ENCODE measurements at places on chromosomes 1 and 21.

- DNase-seq, result no peak
These were observed 668.7 kb downstream of the MRPL39 start for GRCh38 chr21:24938573-24938972.

DNA sequence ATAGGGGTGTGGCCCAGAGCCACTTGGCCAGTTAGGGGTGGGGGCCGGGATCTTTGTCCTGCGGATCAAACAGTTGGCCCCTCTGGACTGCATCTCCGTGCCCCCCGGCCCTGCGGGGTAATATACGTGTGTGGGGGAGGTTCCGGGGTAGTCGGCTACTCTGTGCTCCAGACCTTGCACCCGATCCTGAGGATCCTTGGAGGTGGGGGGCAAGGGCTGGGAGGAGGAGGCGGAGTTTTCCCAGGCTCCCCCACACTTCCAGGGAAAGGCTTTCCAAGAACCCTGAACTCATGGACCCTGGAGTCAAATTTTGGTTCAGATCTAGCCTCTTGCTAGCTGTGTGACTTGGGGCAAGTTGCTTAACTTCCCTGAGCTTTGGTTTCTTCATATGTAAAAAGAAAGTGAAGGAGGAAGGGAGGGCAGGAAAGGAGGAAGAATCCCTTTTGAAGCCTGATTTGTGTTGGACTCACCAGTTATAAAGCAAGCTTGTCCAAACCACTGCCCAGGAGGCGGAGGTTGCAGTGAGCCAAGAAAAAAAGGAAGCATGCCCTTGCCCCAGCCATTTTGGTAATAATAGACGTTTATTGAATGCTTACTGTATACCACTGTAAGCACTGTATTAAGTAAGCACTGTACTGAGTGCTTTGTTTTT is 686 bp downstream of the MIIP start:
- DNase-seq, result no peak

DNA sequence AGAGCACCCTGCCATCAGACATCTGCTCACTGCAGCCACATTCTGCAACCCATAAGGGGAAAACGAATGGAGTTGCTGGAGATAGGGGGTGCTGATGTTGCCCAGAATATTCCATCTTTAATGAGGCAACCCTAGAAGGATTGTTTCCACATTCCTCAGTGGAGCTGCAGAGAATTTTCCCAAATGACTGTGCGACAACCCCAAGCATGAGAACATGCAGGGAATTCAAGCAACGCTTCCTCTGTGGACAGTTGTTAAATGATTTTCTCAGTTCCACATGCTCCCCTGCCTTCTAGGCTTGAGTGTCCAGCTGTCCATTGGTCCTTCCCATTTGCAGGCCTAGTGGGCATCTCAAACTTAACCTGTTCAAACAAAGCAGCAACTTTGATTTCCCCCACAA is 20.5 kb upstream of the UBL4B start:
- DNase-seq, result no peak

GRCh38 chr1:85570446-85571180 is 9.9 kb upstream of the CCN1 start:
- DNase-seq, result peak; percentile 9

GRCh38 chr1:28097100-28097472 is 8.7 kb upstream of the EYA3 start:
- DNase-seq, result no peak

DNA sequence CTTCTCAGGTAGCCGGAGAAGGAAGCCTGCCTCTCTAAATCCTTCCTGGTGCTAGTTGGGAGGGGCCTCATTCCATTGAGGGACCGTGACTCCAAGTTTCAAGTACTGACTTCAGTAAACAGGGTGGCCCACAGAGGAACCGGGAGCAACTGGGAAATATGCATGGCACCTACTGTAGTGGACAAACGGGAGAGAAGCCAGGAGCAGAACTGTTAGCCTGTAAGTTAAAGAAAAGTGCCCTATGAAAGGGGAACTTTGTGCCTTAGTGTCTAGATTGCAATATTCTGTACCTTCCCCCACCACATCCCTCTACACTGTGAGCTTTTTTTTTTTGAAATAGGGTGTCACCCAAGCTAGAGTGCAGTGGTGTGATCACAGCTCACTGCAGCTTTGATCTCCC is 33.2 kb upstream of the KANK4 start:
- no peak for DNase-seq

GRCh38 chr1:29946057-29946456 is 709.7 kb downstream of the PTPRU start:
- no peak for DNase-seq

DNA sequence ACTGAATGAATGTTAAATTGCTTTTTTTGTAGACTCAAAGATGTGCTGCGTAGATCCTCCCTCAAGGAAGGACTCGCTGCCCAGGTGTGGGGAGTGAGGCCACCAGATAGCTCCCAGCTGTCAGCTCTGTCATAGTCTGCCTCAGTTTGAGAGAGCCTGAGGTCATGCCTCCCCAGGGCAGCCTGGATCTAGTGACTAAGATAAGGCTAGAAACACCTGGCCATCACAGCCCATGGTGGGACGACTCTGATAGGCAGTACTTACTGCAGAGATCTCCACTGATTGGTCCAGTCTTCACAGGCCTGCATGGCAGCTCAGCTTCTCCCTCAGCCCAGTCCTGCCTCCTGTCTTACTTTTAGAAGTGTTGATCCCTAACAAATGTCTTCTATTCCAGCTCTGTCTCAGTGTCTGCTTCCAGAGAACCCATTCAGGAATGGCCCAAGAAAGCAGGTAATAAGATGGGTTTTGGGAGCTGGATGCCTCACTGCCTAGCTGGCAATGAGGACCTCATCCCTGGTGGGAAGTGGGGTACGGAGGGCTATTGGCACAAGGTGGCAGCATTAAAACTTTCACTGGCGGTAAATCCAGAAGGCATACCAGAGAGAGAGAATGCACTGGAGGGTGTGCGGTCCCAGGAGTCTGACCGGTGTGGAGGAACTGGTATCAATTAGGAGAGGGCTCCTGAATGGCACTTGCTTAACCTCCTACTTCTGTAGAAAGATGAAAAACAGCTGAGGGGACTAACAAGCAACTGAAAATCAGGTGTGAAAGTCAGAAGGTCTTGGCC is 55.3 kb upstream of the GPR37L1 start:
- DNase-seq, result no peak

DNA sequence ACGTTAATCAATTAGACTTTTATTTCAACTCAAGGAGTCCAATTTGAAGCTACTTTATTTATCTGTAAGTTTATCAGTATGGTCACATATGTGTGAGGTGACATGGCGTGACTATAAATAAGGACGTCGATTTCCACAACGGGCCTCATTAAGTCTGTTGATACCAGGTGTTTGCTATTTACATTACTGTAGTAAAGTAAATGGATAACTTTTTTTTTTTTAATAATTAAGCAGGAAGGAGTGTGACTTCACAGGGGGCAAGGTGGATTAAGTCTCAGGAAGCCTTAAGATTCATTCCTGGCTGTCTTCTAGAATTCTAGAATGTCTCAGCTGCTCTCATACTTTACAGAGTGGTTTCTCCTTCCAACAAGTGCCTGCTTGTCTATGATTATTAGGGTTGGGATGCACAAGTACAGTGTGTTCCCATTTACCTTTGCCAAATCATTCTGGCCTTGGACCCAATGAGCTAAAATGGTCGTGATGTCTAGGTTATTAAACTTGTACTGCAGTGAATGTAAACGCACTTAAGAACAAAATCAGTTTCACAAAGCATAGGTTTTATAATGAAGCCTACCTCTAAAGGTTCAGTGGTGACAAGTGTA is 15.5 kb downstream of the MAP3K7CL start:
- DNase-seq, result no peak

- DNase-seq, result no peak
These were observed 22.4 kb downstream of the SMYD2 start for GRCh38 chr1:214303141-214303930.

DNA sequence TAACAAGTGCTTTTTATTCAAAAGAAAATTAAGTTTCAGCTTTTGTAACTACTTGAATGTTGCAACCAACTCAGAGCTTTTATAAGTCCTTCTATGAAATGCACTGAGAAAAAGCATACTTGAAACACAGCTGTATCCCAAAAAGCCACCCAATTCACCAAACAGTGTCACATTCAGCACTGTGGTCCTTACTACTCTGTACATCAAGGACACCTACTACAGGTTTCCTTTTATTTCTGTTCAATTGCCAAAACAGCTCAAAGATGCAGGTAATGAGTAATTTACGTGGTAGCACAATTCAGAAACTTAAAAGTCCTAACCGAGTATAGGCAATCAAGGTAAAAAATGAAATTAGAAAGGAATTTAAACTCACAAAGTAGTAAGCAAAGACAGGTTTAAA is 2.5 kb downstream of the EIF4G3 start:
- DNase-seq, result no peak

DNA sequence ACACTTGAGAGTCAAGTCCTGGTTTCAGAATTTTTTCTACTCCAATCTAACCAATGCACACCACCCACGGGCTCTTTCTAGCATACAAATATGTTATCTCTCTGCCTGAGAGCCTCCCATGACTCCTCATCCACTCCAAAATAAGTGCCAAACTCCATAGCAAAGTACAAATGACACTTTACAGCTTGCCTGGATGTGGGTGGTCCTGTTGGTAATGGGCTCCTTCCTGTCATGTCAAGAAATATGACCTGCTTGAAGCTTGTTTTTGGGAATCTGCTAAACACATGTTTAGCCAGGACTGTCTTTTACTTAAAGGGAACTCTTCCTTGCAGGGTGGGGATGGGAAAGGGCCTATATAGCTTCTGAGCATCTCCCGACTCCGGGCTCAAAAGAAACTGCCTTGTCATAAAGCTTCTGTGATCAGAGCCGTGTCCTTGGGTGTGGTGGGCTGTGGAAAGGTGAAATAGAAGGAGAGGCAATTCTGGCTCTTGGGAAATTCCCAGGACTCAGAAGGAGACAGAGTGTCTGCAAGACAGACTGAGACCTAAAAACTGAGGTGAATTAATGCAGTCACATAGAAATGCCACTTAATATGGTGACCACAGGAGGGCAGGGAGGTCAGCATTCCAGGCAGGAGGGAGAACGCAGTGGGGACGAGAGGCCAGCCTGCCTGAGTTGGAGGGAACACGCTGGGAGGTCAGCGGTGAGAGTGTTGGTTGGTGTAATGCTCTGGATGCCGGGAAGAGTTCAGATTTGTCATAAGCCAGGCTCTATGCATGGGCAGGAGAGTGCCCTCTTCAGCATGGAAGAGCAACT is 6.1 kb upstream of the IGFN1 start:
- peak; percentile 99 for DNase-seq

GRCh38 chr21:15005391-15005790 is 59.4 kb downstream of the NRIP1 start:
- no peak for DNase-seq

DNA sequence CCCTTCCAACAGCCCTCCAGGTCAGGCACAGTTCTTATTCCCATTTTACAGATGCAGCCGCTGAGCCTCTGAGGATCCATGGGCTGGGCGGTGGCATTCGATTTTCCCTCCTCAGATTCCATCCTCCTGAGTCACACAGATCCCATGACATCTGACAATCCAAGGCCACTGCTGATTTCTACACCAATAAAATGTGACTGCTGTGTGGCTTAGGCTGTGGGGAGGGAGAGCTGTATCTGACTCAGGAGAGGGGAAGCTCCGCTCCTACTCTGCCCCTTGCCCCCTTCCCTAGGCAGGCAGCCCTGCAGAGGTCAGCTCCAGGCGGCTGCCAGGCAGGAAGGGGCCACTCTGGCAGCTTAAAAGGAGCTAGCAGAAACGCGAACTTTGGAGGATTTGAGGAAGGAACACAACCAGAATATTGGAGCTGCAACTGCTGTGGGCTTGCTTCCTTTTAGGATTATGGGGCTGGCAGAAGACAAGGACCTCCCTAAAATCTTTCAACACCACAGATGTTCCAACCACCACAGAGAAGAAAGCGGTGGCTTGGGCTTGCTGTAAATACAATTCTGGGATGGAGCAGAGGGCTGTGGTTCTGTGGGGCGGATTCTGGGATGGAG is 50.0 kb downstream of the MRPL37 start:
- peak; percentile 89 for DNase-seq
